Cardiac fibroblast (primary cell): ENCODE measurements at places on chromosomes 7 and 10.
A peak's percentile ranks its signal among the peaks of the same experiment; 100 is the strongest.

- DNase-seq, result no peak
Measured at GRCh38 chr10:78176320-78177317, 143.0 kb downstream of the RPS24 start.

DNA sequence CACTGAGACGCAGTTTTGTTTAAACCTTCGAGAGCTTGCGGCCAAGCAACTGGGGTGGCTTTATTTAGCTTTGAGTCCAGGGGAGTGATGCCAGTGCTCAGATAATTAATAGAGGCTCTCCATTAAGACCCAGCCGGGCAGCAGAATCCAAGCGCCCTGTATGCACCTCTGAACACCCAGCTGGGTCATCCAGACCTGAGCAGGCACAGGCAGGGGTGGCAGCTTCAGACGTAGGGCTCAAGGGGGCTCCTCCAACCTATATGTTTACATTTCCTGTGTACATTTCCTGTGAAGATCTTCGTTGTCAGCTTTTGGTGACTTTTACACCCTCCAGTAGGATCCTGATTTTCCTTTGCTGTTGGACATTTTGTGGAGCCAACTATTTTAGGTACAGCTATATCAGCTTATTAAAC, 719.5 kb downstream of the LRMDA start:
- no peak for DNase-seq

DNA sequence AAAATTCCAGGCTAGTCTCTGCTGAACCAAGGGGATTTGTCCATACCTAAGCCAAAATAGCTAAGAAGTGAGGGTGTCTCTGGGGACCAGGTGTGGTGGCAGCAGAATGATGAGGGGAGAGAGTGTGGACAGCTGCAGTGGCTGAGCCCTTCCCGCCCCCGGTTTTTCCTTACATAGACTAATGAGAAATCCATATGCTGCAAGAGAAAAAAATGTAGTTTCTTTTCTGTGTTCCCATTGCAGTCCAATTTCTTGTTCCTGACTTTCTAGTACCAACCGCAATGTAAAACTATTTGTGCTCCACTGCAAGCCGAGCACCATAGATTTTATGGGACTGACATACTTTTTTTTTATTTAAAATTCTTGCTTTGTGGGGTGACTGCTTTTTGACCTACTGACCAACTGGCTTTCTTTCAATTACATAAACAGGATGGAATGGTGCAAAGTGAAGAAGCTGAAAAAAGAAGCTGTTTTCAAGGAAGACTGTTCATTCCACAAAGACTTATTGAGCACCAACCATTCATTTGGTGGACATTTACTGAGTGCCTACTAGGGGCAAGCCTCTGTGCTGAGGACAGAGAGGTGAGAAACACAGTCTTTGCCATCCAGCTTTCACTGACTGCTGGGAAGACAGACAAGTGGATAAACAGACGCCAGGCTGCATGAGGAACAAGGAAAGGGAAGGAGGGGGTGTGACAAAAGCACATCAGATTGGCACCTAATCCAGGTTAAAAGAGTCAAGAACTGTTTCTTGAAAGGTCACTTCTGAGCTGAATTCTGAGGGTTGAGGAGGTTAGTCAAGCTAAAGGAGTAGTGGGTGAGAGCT, 9.8 kb downstream of the CEP41 start:
- peak; percentile 85 for DNase-seq

DNA sequence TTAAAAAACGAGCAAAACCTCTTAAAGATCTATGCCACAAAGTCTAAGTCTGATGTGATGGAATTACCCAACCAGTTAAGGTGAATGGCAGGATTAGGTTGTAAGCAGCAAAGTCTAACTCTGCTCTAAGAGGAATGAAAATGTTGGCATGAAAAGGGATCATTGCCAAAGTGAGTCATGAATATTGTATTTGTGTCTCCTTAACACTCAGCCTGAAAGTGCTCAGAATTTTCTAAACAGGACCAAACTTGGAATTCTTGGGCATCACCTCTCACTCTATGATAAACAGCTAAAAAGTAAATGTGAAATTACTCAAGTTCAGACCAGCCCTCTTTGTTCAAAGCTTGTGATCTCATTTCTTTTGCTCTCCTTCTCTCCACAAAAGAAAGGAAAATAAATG, 27.0 kb downstream of the PPP1R3A start:
- DNase-seq, result peak; percentile 45

DNA sequence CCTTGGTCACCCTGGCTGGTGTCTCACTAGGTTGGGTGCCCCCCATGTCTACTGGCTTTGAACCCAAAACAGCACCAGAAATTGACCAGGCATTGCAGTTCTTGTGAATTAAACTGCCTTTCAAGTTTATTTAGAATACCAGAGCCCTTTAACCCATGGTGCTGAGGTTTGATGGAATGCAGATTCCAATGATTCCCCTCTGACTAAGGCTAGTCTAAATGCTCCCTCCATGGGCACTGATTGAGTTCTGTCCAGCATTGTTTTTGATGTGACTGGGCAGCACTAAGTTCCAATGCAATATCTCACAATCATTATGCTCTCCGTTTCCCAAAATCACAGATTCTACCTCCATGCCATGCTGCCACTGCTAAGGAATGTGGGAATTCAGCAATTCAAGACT, 1047.4 kb upstream of the LRRN3 start:
- DNase-seq, result no peak

DNA sequence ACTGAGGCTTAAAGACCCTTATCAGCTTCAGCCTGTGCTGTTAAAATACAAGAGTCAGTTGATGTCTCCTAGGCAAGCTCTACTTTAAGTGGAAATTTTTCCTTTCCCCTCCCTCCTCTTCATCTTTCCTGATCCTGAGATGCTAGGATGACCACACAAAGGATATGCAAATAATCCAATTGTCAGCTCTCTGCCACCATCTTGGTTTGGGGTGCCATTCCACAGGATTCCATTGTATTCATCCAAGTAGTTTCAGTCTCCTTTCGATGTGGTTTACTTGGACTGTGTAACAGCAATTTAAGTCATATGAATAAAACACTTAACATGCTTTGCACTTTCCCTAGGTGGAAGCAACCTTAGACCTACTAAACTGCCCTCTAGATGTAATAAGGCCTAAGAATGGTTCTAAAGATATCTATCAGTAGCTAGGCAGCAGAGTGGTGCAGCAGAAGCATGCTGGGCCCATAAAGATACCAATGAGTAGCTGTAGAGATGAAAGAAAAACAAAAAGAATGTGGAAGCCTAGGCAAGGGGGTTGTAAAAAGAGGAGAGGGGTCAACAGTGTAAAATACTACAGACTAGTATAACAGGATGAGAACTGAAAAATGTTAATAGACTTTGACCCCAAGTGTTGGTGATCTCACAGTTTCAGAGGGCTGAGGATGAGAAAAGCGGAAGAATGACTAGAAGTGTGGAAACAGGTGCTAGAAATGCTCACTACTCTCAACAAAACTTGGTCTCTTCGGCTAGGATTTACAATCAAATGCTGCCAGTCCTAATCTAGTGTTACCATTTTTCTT, 2.4 kb upstream of the CFAP69 start:
- no peak for DNase-seq

- DNase-seq, result no peak
Measured at GRCh38 chr10:74746813-74747212, 79.6 kb upstream of the KAT6B start.

DNA sequence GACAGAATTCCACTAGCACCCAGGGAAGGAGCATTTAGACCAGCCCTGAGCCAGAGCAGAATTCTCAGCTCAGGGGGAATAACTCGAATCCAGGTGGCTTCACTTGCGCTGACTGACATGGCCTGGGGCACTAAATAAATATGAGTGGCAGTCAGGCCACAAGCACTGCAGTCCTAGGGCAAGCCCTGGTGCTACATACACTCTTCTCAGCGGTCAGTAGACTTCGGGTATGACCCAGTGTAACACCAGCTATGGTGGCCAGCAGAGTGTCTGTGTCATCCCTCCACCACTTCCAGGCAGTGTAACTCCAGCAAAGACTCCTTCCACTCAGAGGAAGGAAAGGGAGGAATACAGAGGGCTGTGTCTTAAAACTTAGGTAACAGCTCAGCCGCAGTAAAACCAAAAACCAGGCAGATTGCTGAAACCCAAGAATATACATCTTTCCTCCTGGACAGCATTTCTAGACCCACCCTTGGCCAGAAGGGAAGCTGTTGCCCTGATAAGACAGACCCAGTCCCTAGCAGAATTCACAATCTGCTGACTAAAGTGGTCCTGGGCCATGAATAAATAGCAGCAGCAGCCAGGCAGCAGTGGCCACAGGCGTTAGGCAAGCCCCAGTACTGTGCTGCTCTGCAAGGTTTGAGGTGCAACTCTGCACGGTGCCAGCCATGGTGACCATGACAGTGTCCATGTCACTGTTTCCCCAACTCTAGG, 77.0 kb downstream of the SNX13 start:
- no peak for DNase-seq

DNA sequence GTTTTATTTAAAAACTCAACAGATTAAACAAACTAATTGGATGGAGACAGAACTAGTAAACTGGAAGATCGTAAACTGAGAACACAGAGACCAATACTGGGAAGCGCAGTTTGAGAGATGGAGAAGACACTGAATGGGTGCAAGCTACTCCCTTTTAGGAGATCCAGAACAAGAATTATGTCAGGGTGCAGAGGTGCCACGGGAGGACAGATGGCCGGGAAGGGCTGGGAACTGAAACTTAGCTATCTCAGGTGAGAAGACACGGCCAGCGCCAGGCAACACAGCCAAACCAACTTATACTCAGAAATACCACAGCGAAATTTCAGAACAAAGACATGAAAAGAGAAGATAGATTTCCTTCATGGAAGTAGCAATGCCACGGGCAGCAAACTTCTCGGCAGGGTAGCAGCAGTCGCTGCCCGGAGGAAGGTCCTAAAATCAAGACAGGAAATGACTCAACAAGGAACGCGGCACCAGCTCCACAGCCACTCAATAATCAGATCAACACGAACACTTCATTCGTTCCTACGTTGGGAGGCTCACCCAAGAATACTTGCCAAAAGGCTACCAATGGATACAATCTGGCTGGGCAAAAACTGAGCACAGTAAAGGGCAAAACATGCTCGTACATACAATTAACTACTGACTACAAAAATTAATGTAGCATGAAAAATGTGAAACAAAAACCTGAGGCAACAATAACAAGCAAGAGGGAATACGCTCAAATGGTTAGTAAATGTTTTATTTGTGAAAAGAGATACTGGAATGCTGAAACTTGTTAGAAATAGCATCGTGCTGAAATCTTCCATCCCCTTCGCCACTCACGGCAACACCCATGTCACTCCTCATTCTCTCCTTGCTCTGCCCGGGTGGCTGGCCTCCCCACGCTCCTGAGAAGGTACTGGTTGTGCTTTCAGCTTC, 2.2 kb upstream of the LRRC27 start:
- peak; percentile 75 for DNase-seq

DNA sequence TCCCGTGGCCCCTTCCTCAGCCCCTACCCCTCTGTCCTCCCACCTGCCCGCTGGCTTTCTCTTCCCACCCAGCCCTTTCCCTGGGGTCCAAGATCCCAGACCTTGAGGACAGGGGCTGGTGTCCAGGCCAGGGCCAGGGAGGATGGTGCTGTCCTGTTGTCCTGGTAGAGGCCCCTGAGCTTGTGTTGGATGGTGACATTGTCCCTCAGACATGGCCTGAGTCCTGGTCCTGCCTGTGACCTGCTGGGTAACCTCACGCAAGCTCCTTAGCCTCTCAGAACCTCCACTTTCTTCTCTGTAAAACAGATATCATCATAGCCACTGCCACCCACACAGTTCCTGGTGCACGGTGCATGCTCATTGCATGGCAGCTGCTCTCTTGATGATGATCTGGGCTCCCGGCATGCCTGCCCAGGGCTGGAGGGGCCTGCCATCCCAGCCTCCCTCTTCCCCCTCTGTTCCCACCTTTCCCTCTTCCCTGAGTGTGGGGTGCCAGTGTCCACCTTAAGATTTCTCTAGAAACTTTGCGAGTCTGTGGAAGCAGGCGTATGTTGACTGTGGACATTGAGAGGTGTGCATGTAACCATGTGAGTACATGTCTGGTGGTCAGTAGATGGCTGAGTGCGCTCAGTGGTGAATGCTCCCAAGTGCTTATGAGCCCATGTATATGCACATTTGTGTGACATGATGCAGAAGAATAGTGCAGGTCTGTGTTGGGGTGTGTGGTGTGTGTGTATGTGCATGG, 60.4 kb downstream of the NEURL1 start:
- no peak for DNase-seq
